ENCODE measurements at places on chromosomes 5 and 9.
A peak's percentile ranks its signal among the peaks of the same experiment; 100 is the strongest.

- DNase-seq, result no peak
These were observed 40.8 kb upstream of the GLRX start for GRCh38 chr5:95863383-95863757.

DNA sequence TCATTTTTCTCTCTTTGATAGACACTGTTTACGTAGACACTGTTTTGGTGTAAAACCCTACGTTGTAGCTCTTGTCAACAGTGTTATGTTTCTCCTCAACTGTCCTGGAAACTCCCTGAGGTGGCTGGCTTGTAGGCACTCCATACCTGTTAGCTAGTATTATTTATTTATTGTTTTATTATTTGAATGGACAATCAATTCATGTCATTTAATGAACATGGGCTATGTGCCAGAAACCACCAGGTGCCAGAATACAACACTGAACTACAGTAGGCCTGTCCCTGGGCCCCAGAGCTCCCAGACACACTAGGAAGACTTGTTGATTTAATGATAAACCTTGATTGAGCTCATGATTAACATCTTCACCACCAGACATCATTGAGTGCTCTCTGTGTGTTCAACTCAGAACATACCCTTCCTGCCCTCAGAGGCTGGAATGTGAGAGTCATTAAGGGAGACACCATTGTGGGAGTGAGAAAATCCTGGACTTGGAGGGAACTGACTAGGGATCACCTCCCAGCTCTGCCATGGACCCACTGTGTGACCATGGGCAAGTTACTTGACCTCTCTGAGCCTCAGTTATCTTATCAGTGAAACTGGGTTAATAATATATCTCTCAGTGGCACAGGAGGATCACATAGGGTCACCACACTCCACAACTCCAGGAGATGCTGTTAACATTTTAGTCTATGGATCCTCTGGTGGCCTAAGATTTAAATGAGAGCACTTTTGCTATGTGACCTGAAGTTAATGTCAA lies 19.2 kb downstream of the IRF1 start:
- DNase-seq, result no peak

DNA sequence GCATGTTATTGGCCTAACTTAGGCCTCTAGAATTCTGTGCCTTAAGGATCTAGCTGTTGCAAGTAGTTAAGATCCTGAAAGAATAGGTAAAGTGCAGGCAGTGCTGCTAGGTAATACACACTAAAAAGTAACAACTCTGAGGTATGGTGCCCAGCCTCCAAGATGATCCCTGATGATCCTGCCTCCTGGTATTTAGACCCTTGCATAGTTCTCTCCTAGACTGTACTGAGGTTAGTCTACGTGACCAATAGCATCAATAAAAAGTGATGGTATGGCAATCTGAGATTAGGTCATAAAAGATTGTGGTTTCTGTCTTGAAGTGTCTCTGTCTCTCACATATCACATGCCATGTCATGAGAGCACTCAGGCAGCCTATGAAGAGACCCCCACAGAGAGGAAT lies 9.2 kb downstream of the TSTD2 start:
- no peak for DNase-seq

DNA sequence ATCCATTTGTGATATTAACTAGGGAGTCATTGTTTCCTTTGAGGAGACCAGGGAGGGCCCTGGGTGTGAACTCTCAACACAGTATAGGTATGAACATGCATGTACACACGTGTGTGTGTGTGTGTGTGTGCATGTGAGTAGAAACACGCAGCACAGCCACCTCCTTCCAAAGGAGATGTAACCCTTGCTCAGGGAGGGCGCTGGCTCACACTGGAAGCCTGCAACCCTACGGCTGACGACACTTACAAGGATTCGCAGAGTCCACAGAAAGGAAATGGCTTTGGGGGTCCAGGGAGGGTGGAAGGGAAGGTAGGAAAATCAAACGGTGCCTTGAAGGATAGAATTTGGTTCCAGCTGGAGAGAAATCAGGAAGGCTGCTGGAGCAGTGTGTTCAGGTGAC lies 21.9 kb downstream of the TRIP13 start:
- no peak for DNase-seq

DNA sequence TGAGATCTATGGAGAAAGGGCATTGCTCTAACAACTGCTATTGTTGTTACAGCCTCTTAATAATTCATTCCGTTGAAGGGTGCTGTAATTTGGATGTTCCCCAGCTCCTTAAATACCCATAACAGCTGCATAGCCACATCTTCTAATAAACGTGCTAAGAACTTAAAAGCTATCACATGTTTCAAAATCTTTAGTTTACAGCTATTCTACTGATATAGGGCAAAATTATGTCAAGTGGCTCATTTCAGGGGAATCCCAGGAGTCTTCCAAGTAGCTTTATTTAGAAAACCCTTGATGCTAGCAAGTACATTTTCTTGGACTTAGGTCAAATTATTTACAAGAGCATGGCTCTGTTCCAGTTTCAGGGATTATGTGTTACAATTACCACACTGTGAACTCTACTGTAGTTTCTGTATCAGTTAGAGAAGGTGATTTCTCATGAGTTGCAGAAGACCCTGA lies 990.4 kb upstream of the ACO1 start:
- no peak for DNase-seq

- no peak for DNase-seq
These were observed 3.8 kb upstream of the ZNF782 start for GRCh38 chr9:96858018-96858573.

DNA sequence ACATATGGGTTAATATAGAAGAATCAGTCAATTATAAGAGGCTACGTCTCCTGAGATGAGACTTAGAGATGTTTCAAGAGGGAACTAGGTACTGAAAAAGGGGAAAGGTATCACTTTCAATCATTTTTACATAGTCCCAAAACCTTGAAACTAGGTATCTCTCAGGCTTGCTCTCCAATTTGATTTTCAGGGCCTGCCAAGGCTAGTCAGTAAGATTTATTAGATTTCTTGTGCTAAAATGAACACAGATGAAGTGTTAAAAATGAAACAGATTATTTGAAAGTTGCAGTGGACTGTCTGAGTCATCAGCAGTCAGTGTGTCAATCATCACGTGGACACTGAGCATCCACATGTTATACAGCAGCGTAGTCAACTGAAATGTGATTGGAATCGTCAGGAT lies 591.1 kb downstream of the DTWD2 start:
- DNase-seq, result no peak

DNA sequence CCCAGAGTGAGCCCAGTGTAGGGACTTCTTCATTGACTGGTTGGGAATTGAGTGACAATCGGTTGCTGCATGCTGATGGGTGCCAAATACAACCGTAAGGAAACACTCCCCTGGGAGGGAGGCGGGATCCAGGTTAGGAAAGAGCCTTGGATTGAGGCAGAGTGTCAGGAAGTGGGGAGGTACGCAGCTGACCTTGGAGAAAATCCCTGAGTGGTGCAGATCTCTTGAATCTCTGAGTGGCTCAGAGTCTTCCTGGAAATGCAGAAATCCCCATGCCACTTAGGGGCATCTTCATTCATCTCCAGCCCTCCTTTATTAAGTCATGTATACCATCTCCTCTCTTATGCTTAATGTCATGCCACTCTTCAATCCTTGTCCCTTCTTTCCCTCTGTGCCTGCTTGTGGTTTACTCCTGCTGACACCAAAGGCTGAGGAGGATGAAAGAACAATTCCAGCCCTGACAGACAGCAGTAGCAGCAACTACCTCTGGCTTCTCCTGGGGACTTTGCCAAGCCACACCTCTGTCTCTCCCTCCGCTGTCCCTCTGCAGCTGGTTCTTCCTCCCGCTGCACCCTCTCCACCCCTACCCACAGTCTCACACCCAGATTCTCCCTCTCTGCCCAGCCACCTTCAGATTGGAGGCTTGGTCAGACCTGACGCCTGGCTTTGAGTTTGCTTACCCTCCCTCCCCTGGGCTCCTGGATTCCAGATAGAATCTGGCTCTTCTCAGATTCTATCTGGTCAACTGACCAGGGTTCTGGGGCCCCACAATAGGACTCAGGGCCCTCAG lies 14.1 kb upstream of the LCP2 start:
- DNase-seq, result no peak

GRCh38 chr9:2257248-2257929 lies 242.2 kb downstream of the SMARCA2 start:
- no peak for DNase-seq

GRCh38 chr5:80266566-80266965 lies 10.7 kb upstream of the SERINC5 start:
- no peak for DNase-seq

- DNase-seq, result no peak
These were observed 42.5 kb downstream of the SFXN1 start for GRCh38 chr5:175520873-175521272.

DNA sequence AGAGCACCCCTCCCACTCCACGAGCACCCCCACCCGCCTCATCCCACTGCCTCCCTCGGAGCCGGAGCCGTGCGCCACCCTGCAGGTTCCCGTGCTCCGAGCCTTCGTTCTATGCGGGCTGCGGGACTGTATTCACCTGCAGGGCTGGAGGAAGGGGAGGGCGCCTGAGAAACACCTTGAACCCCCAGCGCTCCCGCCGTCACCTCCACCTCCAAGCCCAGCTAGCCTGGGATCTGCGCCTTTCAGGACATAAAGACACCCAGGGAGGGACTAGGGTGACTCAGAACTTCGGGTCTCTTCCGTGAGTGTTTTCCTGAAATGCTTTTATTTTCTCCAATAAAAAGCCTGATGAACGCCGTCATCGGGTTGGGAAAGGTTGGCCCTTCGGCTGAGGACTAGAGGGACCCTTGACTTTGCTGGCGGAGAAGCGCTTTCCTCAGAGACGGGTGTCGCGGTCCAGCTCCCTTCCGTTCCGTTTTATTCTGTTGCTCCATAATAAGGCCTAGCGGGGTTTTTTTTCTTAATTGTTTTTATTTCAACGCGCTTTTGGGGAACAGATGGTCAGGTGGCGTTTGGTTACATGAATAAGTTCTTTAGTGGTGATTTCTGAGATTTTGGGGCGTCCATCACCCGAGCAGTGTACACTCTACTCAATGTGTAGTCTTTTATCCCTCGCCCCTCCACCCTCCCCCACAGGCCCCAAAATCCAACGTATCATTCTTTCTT lies 4.6 kb downstream of the TLX3 start:
- no peak for DNase-seq

- DNase-seq, result no peak
These were observed 131.0 kb downstream of the PBX3 start for GRCh38 chr9:125878164-125878631.

GRCh38 chr5:11646141-11646540 lies 258.1 kb downstream of the CTNND2 start:
- DNase-seq, result no peak

- DNase-seq, result no peak
These were observed 34.8 kb downstream of the PLEKHG4B start for GRCh38 chr5:126806-127205.

DNA sequence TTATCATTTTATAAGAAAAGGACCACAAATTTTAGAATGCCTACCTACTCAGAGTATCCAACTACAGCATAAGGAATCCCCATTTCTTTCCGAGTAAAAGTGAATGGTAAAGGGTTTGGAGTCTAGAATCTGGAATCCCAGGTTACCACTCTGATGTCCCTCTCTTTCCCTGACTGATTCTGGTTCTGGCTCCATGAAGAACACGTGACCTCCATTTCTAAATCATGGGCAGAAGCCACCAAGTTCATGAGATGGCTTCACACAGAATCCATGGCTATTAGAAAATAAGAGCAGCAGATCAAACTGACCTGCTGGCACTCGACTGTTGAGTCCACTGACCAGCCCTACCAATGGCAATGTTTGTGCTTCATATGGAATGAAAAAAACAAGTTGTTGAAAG lies 40.7 kb downstream of the PFDN1 start:
- DNase-seq, result no peak

DNA sequence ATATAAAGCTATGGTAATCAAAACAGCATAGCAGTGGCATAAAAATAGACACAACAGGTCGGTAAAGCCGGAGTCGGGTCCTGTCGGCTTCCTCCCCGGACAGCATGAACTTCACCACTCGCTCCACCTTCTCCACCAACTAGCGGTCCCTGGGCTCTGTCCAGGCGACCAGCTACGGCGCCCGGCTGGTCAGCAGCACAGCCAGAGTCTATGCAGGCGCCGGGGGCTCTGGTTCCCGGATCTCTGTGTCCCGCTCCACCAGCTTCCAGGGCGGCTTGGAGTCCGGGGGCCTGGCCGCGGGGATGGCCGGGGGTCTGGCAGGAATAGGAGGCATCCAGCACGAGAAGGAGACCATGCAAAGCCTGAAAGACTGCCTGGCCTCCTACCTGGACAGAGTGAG lies 124.0 kb downstream of the CSNK1G3 start:
- DNase-seq, result no peak

DNA sequence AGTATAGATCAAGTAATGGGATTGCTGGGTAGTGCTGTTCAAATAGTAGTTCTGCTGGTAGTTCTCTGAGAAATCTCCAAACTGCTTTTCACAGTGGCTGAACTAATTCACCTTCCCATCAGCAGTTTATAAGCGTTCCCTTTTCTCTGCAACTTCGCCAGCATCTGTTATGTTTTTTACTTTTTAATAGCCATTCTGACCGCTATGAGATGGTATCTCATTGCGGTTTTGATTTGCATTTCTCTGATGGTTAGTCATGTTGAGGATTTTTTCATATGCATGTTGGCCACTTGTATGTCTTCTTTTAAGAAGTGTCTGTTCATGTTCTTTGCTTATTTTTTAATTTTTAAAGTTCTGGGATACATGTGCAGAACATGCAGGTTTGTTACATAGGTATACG lies 279.2 kb upstream of the NREP start:
- DNase-seq, result no peak

DNA sequence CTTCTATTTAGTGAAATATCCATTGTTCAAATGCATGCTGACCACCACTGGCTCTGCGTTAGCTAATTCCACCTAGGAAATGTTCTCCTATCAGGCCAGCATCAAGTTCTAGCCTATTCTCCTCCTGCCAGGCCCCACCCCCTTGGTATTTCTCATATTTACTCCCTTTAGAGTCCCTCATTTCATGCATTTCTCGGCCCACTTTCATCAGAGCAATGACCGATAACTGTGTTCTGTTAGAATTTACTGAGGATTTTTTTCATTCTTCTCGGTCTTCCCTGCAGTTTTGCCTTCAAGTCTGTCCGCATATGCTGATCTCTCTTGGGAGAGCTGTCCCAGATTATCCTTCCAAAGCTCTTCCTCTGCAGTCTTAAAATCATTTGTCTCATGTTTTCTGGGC lies 143.4 kb downstream of the GOLPH3 start:
- DNase-seq, result no peak

DNA sequence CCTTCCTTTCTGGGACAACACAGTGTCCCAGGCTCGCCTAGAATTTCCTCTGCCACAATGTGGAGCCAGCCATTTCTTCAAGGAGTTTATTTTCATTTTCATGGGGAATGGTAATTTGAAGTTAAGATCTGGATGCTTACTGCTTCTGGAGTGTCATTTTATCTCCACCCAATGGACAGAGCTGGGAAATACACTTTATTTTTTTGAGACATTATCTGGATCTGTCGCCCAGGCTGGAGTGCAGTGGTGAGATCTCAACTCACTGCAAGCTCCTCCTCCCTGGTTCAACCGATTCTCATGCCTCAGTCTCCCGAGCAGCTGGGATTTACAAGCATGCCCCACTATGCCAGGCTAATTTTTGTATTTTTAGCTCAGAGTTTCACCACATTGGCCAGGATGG lies 12.7 kb upstream of the THG1L start:
- DNase-seq, result peak; percentile 30

GRCh38 chr5:52703321-52703720 lies 84.4 kb upstream of the ITGA1 start:
- DNase-seq, result no peak
